ENCODE measurements at places on chromosomes 16 and 17. TPM values are rescaled to one million over a fixed set of nuclear protein-coding genes. Genes with fewer than 3 reads are reported as not detected.

DNA sequence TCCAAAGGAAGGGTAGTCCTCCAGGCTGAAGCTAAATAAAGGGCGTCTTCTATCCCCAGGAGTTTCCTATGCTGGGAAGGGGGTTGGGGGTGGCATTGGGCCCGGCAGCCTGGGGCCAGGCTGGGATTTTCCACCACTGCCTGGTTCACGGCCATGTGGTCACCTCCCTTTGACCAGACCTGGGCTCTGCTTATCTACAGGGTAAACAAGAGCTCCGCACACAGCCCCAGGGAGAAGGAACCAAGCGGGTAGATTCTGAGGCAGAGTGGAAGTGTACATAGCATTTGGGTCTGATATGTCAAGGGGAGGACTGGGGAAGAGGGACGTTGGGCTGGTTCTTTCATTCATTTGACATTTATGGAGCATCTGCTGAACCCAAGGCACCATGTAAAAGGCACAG lies 27.2 kb upstream of the TMEM220 start:
- no peaks in the 10 kb centered on the region for H3K4me1 ChIP-seq
- no peaks in the 10 kb centered on the region for H3K27me3 ChIP-seq
- DNase-seq = no peak
- H3K4me3 ChIP-seq = no peak overlapping the region

- DNase-seq = peak; percentile 74
- H3K27me3 ChIP-seq = peaks cover 5% of the 10 kb centered on the region
- peaks cover 24% of the 10 kb centered on the region for H3K4me1 ChIP-seq
- H3K4me3 ChIP-seq = no peak overlapping the region
Observed at GRCh38 chr17:7081341-7082062, 1.5 kb upstream of the CLEC10A start.

DNA sequence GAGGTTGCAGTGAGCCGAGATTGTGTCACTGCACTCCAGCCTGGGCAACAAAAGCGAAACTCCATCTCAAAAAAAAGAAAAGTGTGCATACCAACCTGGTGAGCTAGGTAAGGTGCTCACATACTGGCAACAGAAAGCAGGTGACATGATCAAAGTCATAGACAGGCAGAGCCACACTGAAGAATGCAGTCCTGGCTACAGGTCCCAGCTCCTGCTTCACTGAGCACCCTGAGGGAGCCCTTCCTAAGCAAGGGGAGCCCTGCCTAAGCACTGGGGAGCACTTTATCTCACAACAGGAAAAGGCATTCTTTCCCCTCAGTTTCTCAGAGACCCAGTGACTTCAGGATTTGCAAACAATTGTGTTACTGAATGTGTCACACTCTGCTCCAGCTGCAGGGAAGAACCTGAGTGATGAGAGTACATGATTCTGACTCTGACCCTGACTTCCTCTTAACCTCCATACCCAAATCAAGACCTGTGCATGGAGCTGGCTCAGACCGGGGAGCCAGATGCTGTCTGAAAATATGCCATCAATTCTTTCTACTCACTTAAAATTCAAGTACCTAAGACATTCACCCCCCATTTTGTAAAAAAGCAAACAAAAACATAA lies 40.5 kb downstream of the ANKRD11 start:
- no peak for DNase-seq
- H3K4me3 ChIP-seq = no peak overlapping the region
- no peaks in the 10 kb centered on the region for H3K36me3 ChIP-seq
- peaks cover 97% of the 10 kb centered on the region for H3K4me1 ChIP-seq
- no peaks in the 10 kb centered on the region for H3K27me3 ChIP-seq
- peak overlapping the region; percentile 11 for H3K27ac ChIP-seq

GRCh38 chr17:19410875-19411620 lies at the start of gene RNF112:
RNF112 (plus strand) TSS chr17:19411232; CDS start chr17:19411409, 177 bp downstream.
- no peaks in the 10 kb centered on the region for H3K27me3 ChIP-seq
- peaks cover 7% of the 10 kb centered on the region for H3K4me1 ChIP-seq
- H3K36me3 ChIP-seq = no peaks in the 10 kb centered on the region
- no peak for DNase-seq

DNA sequence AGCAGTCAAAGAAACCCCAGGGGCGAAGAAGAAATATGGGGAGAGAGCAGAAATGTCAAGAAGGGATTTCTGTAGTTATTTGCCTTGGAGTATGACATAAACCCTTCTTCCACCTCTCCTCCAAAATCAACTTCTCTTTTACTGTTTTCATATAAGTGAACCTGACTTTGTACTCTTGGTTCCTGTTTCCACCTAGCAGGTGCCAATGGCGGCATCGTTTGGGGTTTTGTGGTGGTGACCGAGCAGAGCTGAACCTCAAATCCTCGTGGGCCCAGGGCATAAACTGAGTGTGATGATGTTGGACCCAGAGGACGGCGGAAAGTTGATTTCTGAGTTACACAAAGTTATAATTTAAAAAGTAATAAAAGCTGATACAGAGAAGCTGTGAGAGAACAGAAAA lies 39.6 kb upstream of the PSMD7 start:
- no peak overlapping the region for H3K4me3 ChIP-seq
- no peak overlapping the region for H3K27ac ChIP-seq
- H3K27me3 ChIP-seq = no peaks in the 10 kb centered on the region
- H3K36me3 ChIP-seq = no peaks in the 10 kb centered on the region
- DNase-seq = no peak
- H3K4me1 ChIP-seq = no peaks in the 10 kb centered on the region

GRCh38 chr17:58311429-58311894 lies 17.1 kb downstream of the TSPOAP1 start:
- H3K4me1 ChIP-seq = peaks cover 11% of the 10 kb centered on the region
- DNase-seq = no peak
- H3K4me3 ChIP-seq = no peak overlapping the region
- H3K27me3 ChIP-seq = no peaks in the 10 kb centered on the region
- H3K27ac ChIP-seq = no peak overlapping the region

DNA sequence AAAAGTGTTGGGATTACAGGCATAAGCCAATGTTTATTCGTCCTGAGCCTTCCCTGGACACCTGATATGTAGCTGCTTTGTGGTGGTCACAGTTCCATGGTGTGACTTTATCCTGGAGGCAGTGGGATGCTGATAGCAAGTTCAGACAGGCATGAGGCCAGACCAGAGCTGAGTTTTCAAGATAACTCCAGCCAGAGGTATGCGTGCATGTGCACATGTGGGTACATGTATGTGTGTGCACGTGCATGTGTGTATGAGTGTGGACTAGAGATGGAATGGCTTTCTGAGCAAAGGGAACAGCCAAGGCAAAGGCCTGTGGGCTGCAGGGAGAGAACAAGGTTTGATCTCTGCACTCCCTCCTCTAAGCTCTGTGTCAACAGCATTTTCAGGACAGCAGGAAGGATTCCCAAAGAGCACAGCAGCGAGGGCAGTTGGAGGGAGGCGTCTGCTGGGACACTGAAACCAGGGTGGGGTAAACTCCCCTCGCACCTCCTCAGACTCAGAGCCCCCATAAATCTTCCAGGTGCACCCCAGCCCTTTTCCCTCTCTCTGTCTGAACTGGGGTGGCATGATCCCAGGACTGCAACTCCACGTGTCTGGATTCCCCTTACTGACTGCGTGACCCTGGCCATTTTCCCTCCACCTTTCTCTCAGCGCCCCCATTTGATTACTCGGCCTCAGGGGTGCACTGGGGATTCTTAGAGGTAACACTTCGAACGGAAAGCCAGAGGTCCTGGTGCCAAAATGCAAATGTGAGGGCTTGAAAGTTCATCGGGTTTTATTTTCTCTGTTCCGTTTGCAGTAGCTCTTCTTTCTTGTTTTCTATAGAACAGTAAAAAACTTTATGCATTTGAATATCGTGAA lies 15.3 kb downstream of the NLRC5 start:
- no peak for DNase-seq
- H3K27me3 ChIP-seq = no peaks in the 10 kb centered on the region
- no peak overlapping the region for H3K4me3 ChIP-seq
- H3K27ac ChIP-seq = peak overlapping the region; percentile 72
- H3K4me1 ChIP-seq = peaks cover 99% of the 10 kb centered on the region

GRCh38 chr16:2033057-2033908 lies 6.6 kb downstream of the NHERF2 start:
- peaks cover 97% of the 10 kb centered on the region for H3K4me1 ChIP-seq
- H3K4me3 ChIP-seq = peak overlapping the region; percentile 63
- H3K36me3 ChIP-seq = no peaks in the 10 kb centered on the region
- H3K27ac ChIP-seq = peak overlapping the region; percentile 86
- peaks cover 4% of the 10 kb centered on the region for H3K27me3 ChIP-seq
- DNase-seq = no peak

- H3K27me3 ChIP-seq = no peaks in the 10 kb centered on the region
- H3K27ac ChIP-seq = no peak overlapping the region
- peaks cover 4% of the 10 kb centered on the region for H3K36me3 ChIP-seq
- no peak overlapping the region for H3K4me3 ChIP-seq
- no peak for DNase-seq
- no peaks in the 10 kb centered on the region for H3K4me1 ChIP-seq
Observed at GRCh38 chr17:44848961-44849489, 1.3 kb downstream of the HIGD1B start.

- no peak for DNase-seq
- no peaks in the 10 kb centered on the region for H3K27me3 ChIP-seq
- H3K36me3 ChIP-seq = no peaks in the 10 kb centered on the region
Observed at GRCh38 chr16:26212599-26212998, 520.8 kb downstream of the HS3ST4 start.

GRCh38 chr16:85642762-85643358 lies 29.7 kb downstream of the GSE1 start:
- H3K4me1 ChIP-seq = no peaks in the 10 kb centered on the region
- no peak for DNase-seq
- no peaks in the 10 kb centered on the region for H3K36me3 ChIP-seq
- no peak overlapping the region for H3K4me3 ChIP-seq

GRCh38 chr17:671076-671762 lies 43.4 kb downstream of the VPS53 start:
- no peak overlapping the region for H3K27ac ChIP-seq
- no peaks in the 10 kb centered on the region for H3K27me3 ChIP-seq
- no peaks in the 10 kb centered on the region for H3K4me1 ChIP-seq
- peaks cover 85% of the 10 kb centered on the region for H3K36me3 ChIP-seq
- DNase-seq = no peak

DNA sequence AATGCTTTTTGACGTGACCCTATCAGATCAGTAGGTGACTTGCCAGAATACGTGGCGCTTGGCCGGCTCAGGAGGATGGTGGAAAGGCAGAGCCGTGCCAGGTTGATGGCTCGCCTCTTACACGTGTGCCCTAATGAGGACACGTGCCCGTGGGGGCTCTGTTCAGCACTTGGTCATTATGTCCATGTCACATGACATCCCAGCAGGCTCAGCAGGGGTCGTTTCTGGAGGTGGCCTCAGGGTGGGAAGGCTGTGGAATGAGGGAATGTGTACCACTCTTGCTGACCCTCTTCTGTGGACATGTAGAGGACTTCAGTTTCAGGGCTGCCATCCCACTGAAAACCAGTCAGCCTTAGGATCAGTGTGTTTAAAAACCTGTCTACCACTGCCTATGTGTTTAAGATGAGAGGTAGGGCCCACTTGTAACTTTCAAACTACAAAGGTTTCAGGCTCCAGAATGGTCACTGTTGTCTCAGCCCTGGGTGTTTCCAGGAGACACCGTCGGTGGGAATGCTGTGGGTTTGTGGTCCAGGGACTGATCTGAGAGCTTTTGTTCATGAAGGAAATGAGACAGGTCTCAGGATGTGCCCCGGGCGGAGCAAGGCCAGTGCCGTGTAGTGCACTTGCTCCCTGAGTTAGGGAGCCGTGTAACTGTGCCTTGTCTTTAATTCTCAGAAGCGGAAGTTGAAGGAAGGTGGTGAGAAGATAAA lies 12.1 kb downstream of the UBN1 start:
- H3K27me3 ChIP-seq = no peaks in the 10 kb centered on the region
- H3K36me3 ChIP-seq = peaks cover 68% of the 10 kb centered on the region
- H3K4me1 ChIP-seq = peaks cover 82% of the 10 kb centered on the region
- no peak overlapping the region for H3K4me3 ChIP-seq

DNA sequence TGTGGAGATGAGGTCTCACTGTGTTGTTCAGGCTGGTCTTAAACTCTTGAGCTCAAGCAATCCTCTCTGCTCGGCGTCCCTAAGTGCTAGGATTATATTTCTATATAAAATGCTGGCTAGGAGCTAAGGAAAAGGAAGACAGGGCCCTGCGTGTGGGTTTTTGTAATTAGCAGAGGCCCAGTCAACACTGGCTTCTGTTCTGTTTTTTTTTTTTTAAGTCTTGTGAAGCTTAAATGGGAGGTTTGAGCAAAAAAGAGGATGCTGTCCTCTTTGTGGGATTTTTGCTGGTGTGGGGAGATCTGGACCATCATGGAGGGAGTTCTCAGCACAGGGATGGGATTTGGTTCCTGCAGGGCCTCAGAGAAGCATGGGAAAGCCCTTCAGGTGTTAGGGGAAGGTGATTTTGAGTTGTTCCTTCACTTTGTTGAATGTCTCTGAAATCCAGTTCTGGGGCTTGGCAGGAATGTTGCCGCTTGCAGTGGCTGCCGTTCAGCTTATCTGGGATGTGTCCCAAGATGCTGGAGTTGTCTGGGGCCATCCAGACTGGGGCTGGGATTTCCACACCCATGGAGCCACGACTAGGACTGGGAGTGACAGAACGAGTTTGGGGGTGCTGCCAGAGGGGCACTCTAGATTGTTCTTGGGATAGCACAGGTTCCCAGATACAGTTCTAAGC lies 4.2 kb downstream of the PYCARD start:
- no peak overlapping the region for H3K4me3 ChIP-seq
- H3K27ac ChIP-seq = no peak overlapping the region
- H3K36me3 ChIP-seq = peaks cover 74% of the 10 kb centered on the region
- peak; percentile 49 for DNase-seq
- peaks cover 27% of the 10 kb centered on the region for H3K4me1 ChIP-seq

The DNASE1L2 gene
- polyA plus RNA-seq = 1.2 TPM

The SLC4A1 gene
- polyA plus RNA-seq = 0.30 TPM

The HOXB6 gene
- 2.1 TPM for polyA plus RNA-seq

The KRTAP16-1 gene
- not detected for polyA plus RNA-seq

The KRT33A gene
- not detected for polyA plus RNA-seq

The OTOA gene
- polyA plus RNA-seq = 2.0 TPM

The SCGB1C2 gene
- not detected for polyA plus RNA-seq

The GCSH gene
- 10.0 TPM for polyA plus RNA-seq

The GNGT2 gene
- 42.9 TPM for polyA plus RNA-seq

The KRTAP2-2 gene
- not detected for polyA plus RNA-seq

Measured in spleen (tissue), 13 donors.